ENCODE measurements at places on chromosomes 13 and 19. TPM values are rescaled to one million over a fixed set of nuclear protein-coding genes. Genes with fewer than 3 reads are reported as not detected.

GRCh38 chr13:69124996-69125395, 982.6 kb upstream of the ATXN8OS start:
- H3K4me3 ChIP-seq: no peak overlapping the region
- no peak for DNase-seq
- H3K27me3 ChIP-seq: no peaks in the 10 kb centered on the region
- H3K4me1 ChIP-seq: no peaks in the 10 kb centered on the region
- H3K36me3 ChIP-seq: no peaks in the 10 kb centered on the region

GRCh38 chr19:10976131-10976892, 15.5 kb downstream of the SMARCA4 start:
- no peaks in the 10 kb centered on the region for H3K27me3 ChIP-seq
- peak overlapping the region; percentile 13 for H3K4me3 ChIP-seq
- DNase-seq: no peak
- no peaks in the 10 kb centered on the region for H3K36me3 ChIP-seq
- peaks cover 25% of the 10 kb centered on the region for H3K4me1 ChIP-seq

GRCh38 chr19:50420127-50420526, 1.4 kb downstream of the SPIB start:
- no peak for DNase-seq
- H3K27me3 ChIP-seq: peaks cover 24% of the 10 kb centered on the region
- no peaks in the 10 kb centered on the region for H3K36me3 ChIP-seq
- H3K27ac ChIP-seq: no peak overlapping the region
- no peak overlapping the region for H3K4me3 ChIP-seq

DNA sequence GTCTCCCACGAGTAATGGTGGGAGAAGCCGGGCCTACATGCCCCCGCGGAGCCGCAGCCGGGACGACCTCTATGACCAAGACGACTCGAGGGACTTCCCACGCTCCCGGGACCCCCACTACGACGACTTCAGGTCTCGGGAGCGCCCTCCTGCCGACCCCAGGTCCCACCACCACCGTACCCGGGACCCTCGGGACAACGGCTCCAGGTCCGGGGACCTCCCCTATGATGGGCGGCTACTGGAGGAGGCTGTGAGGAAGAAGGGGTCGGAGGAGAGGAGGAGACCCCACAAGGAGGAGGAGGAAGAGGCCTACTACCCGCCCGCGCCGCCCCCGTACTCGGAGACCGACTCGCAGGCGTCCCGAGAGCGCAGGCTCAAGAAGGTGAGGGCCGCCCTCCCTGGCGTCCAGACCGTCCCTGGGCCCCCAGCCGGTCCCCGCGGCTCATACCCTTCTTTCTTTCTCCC, 1.4 kb upstream of the USF2 start:
- H3K4me3 ChIP-seq: peak overlapping the region; percentile 91
- peak; percentile 82 for DNase-seq
- peak overlapping the region; percentile 94 for H3K27ac ChIP-seq
- peaks cover 29% of the 10 kb centered on the region for H3K4me1 ChIP-seq
- H3K36me3 ChIP-seq: no peaks in the 10 kb centered on the region

DNA sequence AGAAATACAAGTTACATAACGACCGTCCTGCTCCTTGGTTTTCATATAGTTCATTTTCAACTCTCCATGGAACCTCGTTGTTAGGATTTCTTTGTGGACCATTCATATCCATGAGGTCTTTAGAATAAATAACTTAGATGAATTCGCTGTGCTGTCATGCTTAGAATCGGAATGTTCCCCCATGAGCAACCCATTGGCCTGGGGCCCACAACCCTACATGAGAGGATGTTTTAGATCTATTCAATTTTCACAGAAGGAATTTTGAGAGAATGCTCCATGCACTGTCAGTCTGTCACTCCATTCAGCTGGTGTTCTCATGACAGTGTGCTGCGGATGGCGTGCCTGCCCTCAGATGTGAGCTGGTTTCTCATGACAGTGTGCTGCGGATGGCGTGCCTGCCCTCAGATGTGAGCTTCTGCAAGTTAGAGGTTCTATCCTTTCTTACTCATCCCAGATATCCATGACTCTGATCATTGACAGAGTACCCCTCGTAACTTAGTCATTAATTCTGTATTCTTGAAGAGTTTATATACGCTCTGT, 1193.1 kb downstream of the EFNB2 start:
- H3K36me3 ChIP-seq: no peaks in the 10 kb centered on the region
- no peaks in the 10 kb centered on the region for H3K4me1 ChIP-seq
- DNase-seq: no peak
- no peak overlapping the region for H3K27ac ChIP-seq
- no peak overlapping the region for H3K4me3 ChIP-seq

DNA sequence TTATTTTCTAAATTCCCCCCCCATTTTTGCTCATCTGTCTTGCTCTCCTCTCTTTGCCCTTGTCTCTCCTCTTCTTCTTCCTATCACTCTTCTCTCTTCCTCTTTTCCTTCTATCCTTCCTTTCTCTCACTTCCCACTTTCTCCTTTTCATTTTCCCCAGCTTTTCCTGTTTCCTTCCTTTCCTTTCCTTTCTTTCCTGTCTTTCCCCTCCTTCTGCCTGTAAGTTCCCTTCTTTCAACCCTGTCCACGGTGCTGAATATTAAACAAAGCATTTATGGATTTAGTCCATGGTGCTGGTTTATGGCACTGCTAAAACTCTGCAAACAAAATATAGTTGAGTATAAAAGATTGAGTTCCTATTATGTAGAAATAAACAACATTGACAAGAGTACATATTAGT, 27.6 kb downstream of the SCEL start:
- H3K4me3 ChIP-seq: no peak overlapping the region
- no peak overlapping the region for H3K27ac ChIP-seq
- no peak for DNase-seq
- no peaks in the 10 kb centered on the region for H3K27me3 ChIP-seq
- no peaks in the 10 kb centered on the region for H3K4me1 ChIP-seq
- H3K36me3 ChIP-seq: no peaks in the 10 kb centered on the region

TBXA2R gene
- total RNA-seq: 1.9 TPM

All from psoas muscle (tissue), 8 donors.